Nasal cavity respiratory epithelium epithelial cell of viscerocranial mucosa (primary cell): ENCODE measurements at places on chromosomes 2 and 18. TPM values are rescaled to one million over a fixed set of nuclear protein-coding genes. Genes with fewer than 3 reads are reported as not detected.

PAX3 gene
- total RNA-seq: 5.8 TPM in 1 of 2 replicates, not detected in the other

POTEJ gene
- not detected in 2 replicates for total RNA-seq

BCS1L gene
- total RNA-seq: 45.9 and 60.5 TPM in 2 replicates

ITGB6 gene
- 25.6 and 414 TPM in 2 replicates for total RNA-seq

MRO gene
- total RNA-seq: not detected in 2 replicates

KIF1A gene
- total RNA-seq: 0.07 TPM in 1 of 2 replicates, not detected in the other

C1GALT1C1L gene
- under 0.01 and 0.14 TPM in 2 replicates for total RNA-seq

INPP5D gene
- total RNA-seq: 29.7 and 88.3 TPM in 2 replicates

MREG gene
- 35.9 and 45.3 TPM in 2 replicates for total RNA-seq

TRMT61B gene
- 19.4 and 21.5 TPM in 2 replicates for total RNA-seq

LRRC30 gene
- not detected in 2 replicates for total RNA-seq

RTKN gene
- total RNA-seq: 33.2 and 51.9 TPM in 2 replicates

PLEKHM3 gene
- 11.3 and 14.5 TPM in 2 replicates for total RNA-seq

PSMA8 gene
- not detected in 2 replicates for total RNA-seq
